ENCODE measurements at places on chromosomes 5 and 9. TPM values are rescaled to one million over a fixed set of nuclear protein-coding genes. Genes with fewer than 3 reads are reported as not detected.

Gene AGXT2
- total RNA-seq = not detected

Gene GABRA1
- not detected for total RNA-seq

Gene INSYN2B
- 14.7 TPM for total RNA-seq

Gene TUSC1
- 11.5 TPM for total RNA-seq

Gene CAMK2A
- 0.80 TPM for total RNA-seq

Gene TMC1
- not detected for total RNA-seq

Gene DMAC1
- 18.4 TPM for total RNA-seq

All from epithelial cell of alveolus of lung (primary cell).